Liver (tissue), 10 donors: ENCODE measurements at places on chromosomes 16 and 17. TPM values are rescaled to one million over a fixed set of nuclear protein-coding genes. Genes with fewer than 3 reads are reported as not detected.

C16orf86 gene
- 1.2 TPM for total RNA-seq

SCIMP gene
- 3.9 TPM for total RNA-seq

LRRC75A gene
- 22.6 TPM for total RNA-seq

ZACN gene
- not detected for total RNA-seq

CDH13 gene
- total RNA-seq, result 0.75 TPM

RPRML gene
- not detected for total RNA-seq

KCNJ18 gene
- not detected for total RNA-seq

GHDC gene
- 10.0 TPM for total RNA-seq

EVI2B gene
- total RNA-seq, result 2.8 TPM

TNFRSF17 gene
- 0.28 TPM for total RNA-seq

SIRT7 gene
- total RNA-seq, result 16.5 TPM

TBC1D26 gene
- not detected for total RNA-seq

HBA2 gene
- total RNA-seq, result 2.8 TPM

SLC16A11 gene
- 1.7 TPM for total RNA-seq

NLRP1 gene
- 2.9 TPM for total RNA-seq

PYY gene
- not detected for total RNA-seq

GRCh38 chr16:8963010-8963820 is 491 bp downstream of the USP7 start:
- DNase-seq, result no peak

DNA sequence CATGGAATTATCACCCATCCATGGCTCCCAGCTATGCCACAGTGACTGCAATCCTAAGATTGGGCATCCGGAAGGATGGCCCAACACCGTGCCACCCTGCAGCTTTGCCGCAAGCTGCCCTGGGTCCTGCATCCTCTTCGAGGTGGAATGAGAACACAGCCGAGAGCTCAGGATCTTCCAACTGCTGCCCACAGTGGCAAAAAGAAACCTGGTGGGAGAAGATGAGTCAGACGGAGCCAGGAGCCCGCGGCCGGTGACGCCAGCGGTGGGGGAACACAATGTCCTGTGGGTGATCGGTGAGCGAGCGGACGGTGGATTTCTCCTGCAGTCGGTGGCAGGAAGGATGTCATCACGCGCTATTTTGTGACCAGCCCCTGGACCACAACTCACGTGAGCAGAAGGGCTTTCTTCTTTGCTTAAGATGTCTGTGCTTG is 20.1 kb downstream of the CD7 start:
- no peak for DNase-seq

DNA sequence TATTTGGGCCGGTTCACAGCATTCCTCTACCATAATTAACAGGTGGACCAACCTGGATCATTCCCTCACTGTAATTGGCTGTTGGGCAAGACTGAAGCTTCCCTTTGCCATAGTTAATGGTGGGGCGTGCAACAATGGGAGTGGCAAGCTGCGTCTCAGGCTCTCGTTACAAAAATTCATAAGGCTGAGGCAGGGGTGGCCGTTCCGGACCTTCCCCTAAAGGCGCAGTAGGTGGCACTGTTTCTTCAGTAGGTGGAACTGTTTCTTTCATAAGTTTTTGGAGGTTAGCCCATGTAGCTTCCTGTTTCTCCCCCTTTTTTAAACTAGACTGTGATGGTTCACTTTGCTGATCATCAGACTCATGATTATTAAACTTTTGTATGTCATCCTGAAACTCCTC is 17.0 kb upstream of the TMC5 start:
- no peak for DNase-seq

GRCh38 chr17:627051-627450 is 87.6 kb downstream of the VPS53 start:
- no peak for DNase-seq

GRCh38 chr16:65500919-65501318 is 379.1 kb upstream of the CDH11 start:
- no peak for DNase-seq

GRCh38 chr17:79214940-79215604 is 140.4 kb downstream of the ENGASE start:
- DNase-seq, result no peak

DNA sequence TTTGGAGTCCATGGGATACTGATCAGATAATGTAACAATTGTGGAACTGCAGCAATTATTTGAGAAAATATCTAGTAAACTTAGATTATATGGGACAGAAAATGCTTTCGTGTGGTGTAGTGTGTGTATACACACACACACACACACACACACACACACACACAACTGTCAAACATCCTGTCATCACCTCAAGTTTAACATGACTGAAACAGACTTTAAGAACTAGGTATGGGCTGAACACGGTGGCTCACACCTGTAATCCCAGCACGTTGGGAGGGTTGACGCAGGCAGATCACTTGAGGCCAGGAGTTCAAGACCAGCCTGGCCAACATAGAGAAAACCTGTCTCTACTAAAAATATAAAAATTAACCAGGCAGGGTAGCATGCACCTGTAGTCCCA is 544 bp upstream of the EVI2A start:
- DNase-seq, result no peak

DNA sequence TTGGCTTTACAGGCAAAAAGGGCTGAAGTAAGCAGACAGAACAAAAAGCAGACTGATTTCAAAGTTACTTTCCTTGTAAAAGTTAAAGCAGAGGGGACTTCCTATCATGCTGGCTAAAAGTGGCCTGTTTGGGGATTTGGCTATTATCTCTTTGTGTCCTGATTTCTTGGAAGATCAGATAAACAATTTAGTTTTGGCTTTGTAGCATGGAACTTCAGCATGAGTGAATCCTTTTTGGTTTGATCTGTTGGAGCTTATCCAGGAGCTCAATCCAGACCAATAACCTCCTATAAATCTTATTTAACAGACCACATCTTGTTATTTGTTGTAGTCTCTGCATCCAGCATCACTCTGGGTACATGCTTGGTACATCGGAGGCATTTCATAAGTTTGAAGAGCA is 8.9 kb upstream of the RNF112 start:
- DNase-seq, result no peak

GRCh38 chr17:16429083-16429482 is 13.7 kb downstream of the TRPV2 start:
- DNase-seq, result no peak

- no peak for DNase-seq
Measured at GRCh38 chr16:66344533-66345145, 21.9 kb upstream of the CDH5 start.

- no peak for DNase-seq
Measured at GRCh38 chr16:84607694-84608093, 10.2 kb downstream of the COTL1 start.

- DNase-seq, result no peak
Measured at GRCh38 chr17:80881306-80881705, 110.3 kb upstream of the CHMP6 start.

GRCh38 chr17:14228903-14229302 is 7.8 kb downstream of the CDRT15 start:
- DNase-seq, result no peak
